ENCODE measurements at places on chromosomes 5 and 9.

DNA sequence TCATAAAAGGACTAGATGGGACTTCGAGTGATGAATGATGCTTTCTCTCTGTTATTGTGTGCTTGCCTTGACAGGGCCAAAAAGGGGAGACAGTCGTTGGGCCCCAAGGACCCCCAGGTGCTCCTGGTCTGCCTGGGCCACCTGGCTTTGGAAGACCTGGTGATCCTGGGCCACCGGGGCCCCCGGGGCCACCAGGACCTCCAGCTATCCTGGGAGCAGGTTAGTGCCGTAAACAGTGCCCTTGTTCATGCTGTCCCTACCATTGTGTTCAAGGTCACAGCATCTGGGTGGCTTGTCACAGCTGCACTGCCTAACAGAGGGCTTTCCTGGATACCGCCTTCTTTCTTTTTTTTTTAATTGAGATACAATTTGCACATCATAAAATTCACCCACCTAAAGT is 48.7 kb upstream of the TGFBR1 start:
- no peak for DNase-seq

- DNase-seq, result no peak
Measured at GRCh38 chr5:80177236-80177635, 78.6 kb downstream of the SERINC5 start.

DNA sequence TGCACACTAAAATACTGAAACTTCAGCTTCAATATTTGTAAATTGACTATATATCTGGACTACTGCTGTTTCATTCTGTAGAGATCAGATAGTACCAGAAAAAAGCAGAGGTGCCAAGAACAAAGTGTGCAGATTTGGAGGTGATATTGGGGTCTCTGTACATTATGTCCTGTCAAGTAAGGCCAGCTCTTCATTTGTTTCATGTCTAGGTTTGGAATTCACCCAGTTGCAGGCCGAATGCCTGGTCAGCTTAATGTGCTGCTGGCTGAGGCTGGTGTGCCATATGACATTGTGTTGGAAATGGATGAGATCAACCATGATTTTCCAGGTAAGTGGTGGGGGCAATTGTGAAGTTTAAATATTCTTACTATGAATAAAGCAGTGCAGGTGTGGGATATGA is 96.9 kb downstream of the NNT start:
- no peak for DNase-seq

- no peak for DNase-seq
Measured at GRCh38 chr5:178273665-178274541, 41.3 kb upstream of the PHYKPL start.

DNA sequence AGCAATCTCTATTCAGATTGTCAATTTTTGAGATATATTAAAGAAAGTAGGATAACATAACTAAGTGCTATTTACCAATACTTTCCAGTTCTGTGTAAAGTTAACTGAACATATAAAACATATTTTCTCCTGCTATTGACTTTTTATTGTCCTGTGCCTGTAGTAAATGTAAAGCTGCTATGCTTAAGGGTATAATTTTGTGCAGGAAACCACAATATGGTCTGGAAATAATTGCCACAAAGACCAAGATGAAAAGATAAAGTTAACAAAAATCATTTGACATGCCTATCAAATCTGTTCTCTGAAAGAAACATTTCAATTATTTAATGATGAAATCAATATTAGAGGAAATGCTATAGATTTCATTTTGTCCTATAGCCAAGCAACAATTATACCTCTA is 121.3 kb downstream of the FGF10 start:
- DNase-seq, result no peak

DNA sequence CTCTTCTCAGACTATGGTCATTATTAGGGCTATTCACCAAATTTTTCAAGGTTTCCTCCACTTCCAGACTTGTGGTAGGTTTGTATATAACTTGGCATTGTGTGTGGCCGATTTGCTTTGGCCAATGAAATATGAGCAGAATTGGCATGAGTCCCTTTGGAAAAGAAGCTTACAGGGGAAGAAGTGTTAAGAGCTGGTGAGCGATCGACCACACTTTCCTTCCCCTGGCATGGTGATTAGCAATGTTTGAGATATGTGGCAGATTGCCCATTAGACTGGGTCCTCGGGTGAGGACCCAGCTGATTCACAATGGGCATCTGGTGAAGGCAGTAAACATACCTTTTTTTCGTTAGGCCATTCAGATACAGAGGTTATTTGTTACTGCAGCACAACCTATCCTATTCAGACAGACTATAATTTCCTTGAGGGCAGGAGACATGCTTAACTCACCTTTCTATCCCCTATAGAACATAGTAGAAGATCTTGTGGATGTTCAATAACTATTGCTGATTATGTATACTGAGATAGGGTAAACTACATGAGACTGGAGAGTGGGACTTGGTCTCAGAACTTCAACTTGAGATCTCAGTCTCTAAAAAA is 62.8 kb upstream of the KLF9 start:
- no peak for DNase-seq

GRCh38 chr9:35364817-35365585 is 124.9 kb upstream of the RUSC2 start:
- no peak for DNase-seq

DNA sequence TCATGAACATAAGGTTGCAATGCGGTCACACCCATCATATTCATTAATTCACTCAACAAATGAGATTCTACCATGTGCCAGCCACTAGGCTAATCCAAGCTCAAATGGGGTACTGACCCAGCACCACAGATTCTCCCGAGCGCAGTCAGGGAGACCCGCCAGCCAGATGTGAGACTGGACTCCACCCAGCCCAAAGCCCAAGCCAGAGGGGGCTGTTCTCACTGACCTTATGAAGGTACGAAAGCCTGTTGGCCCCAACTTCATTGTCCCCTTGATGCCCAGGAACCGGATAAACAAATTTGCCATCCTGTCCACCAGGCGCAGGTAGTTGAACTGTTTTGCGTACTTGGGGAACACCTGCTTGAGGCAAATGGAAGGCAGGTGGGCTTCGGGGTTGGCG is 218.8 kb downstream of the DAB2IP start:
- no peak for DNase-seq

Measured in activated naive CD4-positive, alpha-beta T cell treated with anti-CD3 and anti-CD28 coated beads, Interleukin-2, amount 50 U/mL, for 72 hours (primary cell).